ENCODE measurements at places on chromosomes 4 and X. TPM values are rescaled to one million over a fixed set of nuclear protein-coding genes. Genes with fewer than 3 reads are reported as not detected.

GPAT3 gene
- 32.8 TPM for total RNA-seq

RBMXL3 gene
- not detected for total RNA-seq

VGLL1 gene
- total RNA-seq: not detected

GUCY1B1 gene
- 0.25 TPM for total RNA-seq

GAGE2A gene
- not detected for total RNA-seq

DRD5 gene
- total RNA-seq: not detected

HTRA3 gene
- 19.4 TPM for total RNA-seq

TTC29 gene
- total RNA-seq: not detected

ADH7 gene
- not detected for total RNA-seq

ANKRD50 gene
- total RNA-seq: 4.3 TPM

MAGEC2 gene
- not detected for total RNA-seq

ADH1B gene
- total RNA-seq: not detected

CT45A10 gene
- 0.51 TPM for total RNA-seq

CHRDL1 gene
- total RNA-seq: 0.05 TPM

SPARCL1 gene
- not detected for total RNA-seq

DCAF4L1 gene
- total RNA-seq: 0.13 TPM

GPC4 gene
- total RNA-seq: 0.02 TPM

KCNE5 gene
- total RNA-seq: not detected

CHST7 gene
- 27.7 TPM for total RNA-seq

CXCL8 gene
- total RNA-seq: 6.5 TPM

AR gene
- 3.6 TPM for total RNA-seq

CRLF2 gene
- 0.87 TPM for total RNA-seq

BMX gene
- total RNA-seq: not detected

ARHGAP6 gene
- 0.11 TPM for total RNA-seq

PABPC4L gene
- 0.05 TPM for total RNA-seq

CFAP47 gene
- total RNA-seq: not detected

P2RY4 gene
- not detected for total RNA-seq

MSN gene
- total RNA-seq: 294 TPM

RIPPLY1 gene
- total RNA-seq: not detected

GPRIN3 gene
- total RNA-seq: 1.2 TPM

DUX4 gene
- total RNA-seq: not detected

PABPC5 gene
- total RNA-seq: not detected

SPANXB1 gene
- 1.8 TPM for total RNA-seq

SLC4A4 gene
- total RNA-seq: 0.97 TPM

FGF2 gene
- total RNA-seq: 61.3 TPM

MRFAP1 gene
- total RNA-seq: 277 TPM

TEX13B gene
- 0.08 TPM for total RNA-seq

CCDC160 gene
- not detected for total RNA-seq

MTNR1A gene
- total RNA-seq: 0.88 TPM

NUDT10 gene
- total RNA-seq: 1.4 TPM

HTATSF1 gene
- total RNA-seq: 62.6 TPM

SPOCK3 gene
- 0.22 TPM for total RNA-seq

PRR27 gene
- not detected for total RNA-seq

GPR143 gene
- total RNA-seq: 0.42 TPM

PTTG2 gene
- total RNA-seq: not detected

CITED1 gene
- 2.0 TPM for total RNA-seq

DUSP9 gene
- 1.0 TPM for total RNA-seq

BTC gene
- 0.92 TPM for total RNA-seq

THAP6 gene
- 5.5 TPM for total RNA-seq

SNCA gene
- 0.29 TPM for total RNA-seq

BBS12 gene
- 2.2 TPM for total RNA-seq
